ENCODE measurements at places on chromosomes 1 and 21.
A peak's percentile ranks its signal among the peaks of the same experiment; 100 is the strongest.

GRCh38 chr1:116323491-116323890 is 49.6 kb upstream of the ATP1A1 start:
- H3K4me1 ChIP-seq = peaks cover 23% of the 10 kb centered on the region
- H3K27ac ChIP-seq = no peak overlapping the region
- no peaks in the 10 kb centered on the region for H3K27me3 ChIP-seq
- no peak for DNase-seq

DNA sequence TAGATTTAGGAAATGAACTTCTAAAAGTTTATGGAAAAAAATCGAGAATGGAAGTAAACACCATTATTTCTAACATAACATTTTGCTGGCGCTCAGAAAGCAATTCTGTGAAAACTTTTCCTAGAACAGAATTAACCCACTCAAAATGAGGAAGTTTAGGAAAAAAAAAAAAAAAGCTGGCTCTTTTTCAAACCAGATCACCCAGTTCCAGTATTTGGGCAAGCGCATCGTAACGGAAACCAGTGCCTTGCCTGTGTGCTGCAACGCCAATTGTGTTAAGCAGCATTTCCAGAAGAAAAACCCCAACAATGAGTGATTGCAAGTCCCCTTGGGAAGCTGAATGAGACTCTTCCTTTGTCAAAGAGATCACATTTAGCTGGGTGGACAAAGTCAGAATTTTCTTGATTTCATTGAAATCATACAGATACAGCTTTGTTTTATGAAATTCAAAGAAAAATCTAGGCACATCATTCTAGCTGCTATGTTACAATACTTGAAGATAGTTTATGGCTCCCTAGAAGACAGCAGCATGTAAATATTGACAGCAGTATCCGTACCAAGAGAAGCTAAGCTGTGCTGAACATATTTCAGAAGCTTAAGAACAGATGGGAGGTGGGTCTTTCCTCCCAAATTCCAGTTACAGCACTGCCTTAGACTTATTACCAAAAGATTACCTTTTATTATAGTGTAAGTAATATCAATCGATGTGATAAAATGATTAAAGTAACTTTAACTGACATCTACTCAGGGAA is 113.4 kb downstream of the ERG start:
- H3K27me3 ChIP-seq = peaks cover 9% of the 10 kb centered on the region
- H3K4me1 ChIP-seq = peaks cover 14% of the 10 kb centered on the region
- no peak overlapping the region for H3K27ac ChIP-seq
- H3K36me3 ChIP-seq = no peaks in the 10 kb centered on the region
- H3K4me3 ChIP-seq = no peak overlapping the region
- DNase-seq = no peak

DNA sequence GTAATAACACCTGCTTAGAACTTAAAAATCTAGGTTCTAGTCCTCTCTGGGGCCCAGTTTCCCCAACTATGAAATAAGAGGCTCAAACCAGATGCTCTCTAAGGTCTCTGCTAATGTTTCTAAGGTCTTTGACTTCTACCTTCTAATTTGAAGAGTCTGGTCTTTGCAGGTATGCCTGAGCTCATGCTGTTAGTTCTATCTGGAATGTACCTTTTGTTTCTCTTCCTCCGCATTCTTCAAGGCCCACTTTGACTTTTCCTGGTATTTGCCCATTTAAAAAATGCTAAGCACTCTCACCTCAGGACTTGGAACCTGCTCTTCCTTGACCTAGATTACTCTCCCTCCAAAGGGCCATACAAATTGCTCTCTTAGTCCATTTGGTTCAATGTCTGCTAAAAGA is 13.5 kb downstream of the SLC35D1 start:
- peaks cover 73% of the 10 kb centered on the region for H3K36me3 ChIP-seq
- no peaks in the 10 kb centered on the region for H3K27me3 ChIP-seq
- H3K4me3 ChIP-seq = no peak overlapping the region
- H3K27ac ChIP-seq = no peak overlapping the region

DNA sequence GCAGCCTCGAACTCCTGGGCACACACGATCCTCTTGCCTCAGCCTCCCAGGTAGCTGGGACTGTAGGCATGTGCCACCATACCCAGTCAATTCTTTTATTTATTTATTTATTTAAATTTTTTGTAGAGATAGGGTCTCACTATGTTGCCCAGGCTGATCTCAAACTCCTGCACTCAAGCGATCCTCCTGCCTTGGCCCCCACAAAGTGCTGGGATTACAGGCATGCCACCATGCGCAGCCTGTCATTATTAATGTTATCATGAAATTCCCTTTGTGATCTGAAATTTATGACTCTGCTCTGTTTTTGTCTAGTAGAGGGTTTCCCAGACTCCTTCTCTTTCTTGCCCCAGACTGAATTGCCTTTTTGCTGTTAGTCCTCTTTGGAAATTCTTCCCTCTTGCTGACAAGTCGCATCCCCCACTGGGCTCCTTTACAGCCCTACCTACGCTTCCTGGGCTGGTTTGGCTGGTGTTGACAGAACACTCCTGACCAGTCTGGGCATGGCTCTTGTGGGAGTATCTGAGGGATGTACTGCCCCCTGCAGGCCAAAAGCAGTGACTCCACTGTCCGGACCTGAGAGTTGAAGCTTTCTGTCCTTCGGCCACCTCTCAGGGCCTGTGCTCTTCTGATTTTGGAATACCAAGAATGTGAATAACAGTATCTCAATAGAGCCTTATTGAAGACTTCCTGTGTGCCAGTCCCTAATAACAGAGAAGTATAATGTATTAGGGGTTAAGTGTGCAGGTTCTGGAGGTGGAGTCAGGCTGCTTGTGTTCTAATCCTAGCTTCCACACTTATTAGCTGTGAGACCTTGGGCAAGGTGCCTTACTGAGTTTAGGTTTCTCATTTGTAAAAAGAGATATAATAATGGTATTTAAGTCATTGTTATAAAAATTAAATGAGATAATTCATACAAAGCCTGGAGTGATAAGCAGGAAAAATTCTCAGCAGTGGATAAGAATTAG is 28.2 kb downstream of the TCEANC2 start:
- H3K27me3 ChIP-seq = no peaks in the 10 kb centered on the region
- H3K27ac ChIP-seq = no peak overlapping the region
- H3K4me1 ChIP-seq = peaks cover 4% of the 10 kb centered on the region
- no peak overlapping the region for H3K4me3 ChIP-seq
- H3K36me3 ChIP-seq = peaks cover 3% of the 10 kb centered on the region
- peak; percentile 73 for DNase-seq

DNA sequence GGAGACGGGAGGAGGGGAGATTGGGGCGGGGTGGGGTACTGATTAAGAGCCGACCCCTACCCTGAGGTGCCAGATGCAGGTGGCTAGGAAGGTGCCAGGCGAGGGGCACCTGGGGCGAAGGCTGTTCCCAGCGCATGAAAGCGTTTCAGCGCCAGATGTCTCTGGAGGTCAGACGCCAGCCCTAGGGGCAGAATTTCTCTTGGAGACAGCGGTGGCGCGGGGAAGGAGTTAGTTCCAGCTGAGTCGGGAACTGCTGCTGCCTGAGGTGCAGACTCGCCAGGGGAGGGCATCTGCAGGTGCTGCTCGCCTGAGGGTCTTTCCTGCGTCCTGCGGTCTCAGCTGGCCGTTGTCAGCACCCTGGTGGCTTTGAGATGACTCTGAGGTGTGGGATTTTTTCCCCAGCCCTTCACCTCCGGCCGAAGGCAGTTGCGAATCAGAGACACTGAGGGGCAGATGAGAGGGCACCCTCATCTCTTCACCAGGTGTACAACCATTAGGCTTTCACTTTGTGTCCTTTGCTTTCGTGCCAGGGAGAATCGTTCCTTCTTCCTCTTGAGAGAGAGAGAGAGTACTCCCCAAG is 539 bp downstream of the CGN start:
- peak; percentile 43 for DNase-seq
- peaks cover 8% of the 10 kb centered on the region for H3K27me3 ChIP-seq
- H3K36me3 ChIP-seq = no peaks in the 10 kb centered on the region
- peaks cover 22% of the 10 kb centered on the region for H3K4me1 ChIP-seq
- no peak overlapping the region for H3K27ac ChIP-seq

Measured in activated CD8-positive, alpha-beta memory T cell treated with anti-CD3 and anti-CD28 coated beads, Interleukin-2, amount 10 ng/mL, durations not matched to agents 7 days and 5 days (primary cell).